ENCODE measurements at places on chromosomes 2 and 18.

- no peak for DNase-seq
These were observed 297.0 kb downstream of the TDRD15 start for GRCh38 chr2:21420553-21421335.

DNA sequence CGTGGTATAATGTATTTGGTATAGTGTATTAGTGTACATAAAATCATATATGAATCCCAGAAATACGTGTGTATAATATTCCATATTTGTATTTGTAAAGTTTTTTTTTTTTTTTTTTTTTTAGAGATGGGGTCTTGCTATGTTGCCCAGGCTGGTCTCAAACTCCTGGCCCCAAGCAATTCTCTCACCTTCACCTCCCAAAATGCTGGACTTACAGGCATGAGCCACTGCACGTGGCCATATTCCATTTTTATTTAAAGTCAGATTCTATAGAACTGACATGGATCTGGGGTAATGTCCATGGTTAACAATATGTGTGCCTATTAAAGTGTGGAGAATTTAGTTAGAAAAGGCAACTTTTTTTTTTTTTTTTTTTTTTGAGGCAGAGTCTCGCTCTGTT is 71.5 kb downstream of the ANTXR1 start:
- DNase-seq, result no peak

- DNase-seq, result no peak
These were observed 87.8 kb downstream of the HDAC4 start for GRCh38 chr2:239312741-239313667.

DNA sequence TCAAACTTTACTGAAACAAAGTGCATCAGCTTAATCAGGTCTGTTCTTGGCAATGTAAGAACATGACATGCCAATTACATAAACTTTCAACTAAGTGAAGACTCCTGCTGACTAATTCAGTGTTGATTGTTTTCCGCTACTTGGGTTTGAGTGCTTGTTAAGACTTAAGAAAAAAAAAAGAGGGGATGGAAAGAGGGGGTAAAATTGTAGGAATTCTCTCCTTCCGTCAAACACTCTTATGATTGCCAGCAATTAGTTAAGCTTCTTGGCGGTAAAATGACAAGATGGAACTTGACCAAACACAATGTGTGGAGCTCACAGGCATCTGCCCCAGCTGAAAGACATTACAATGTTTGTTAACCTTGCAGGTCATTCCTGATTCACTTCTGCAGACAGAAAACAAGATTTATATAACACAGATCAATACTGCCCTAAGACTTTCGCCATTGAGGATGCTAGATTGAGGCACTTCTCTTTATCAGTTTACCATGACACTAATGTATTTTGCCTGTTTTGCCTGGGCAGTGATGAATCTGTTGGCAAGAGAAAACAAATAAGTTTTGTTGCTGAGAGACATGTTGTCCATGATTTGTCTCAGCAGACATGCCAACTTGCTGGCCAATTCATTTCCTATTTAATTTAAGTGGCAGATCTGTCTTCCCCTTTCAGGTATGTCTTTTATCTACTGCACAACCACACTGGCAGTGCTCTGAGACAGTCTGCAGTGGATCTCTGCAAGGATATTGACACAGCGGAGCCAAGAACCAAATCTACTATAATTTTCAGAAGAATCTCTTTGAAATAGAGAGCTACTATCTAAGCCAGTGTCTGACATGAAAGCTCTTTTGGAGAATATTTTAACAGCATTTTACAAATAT is 410.0 kb upstream of the KCNH7 start:
- DNase-seq, result no peak

DNA sequence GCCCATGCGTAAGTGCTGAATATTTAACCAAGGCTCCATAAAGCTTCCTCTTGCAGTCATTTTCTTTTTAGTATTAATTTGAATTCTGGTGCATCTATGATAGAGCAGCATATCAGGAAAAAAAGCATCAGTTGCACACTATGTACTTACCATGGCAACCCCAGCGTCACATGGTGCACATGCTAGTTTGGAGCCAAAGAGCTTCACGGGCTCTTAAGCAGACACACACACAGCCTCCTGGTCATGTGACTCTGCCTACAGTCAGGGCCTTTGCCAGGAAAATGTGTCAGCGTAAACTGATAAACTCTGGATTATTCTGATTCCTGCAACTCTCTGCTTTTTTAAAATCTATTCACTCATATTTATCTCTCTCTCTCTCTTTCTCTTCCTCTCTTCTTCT is 30.2 kb downstream of the NYAP2 start:
- peak; percentile 32 for DNase-seq

- DNase-seq, result no peak
These were observed 25.5 kb upstream of the CTNNA2 start for GRCh38 chr2:79487399-79487798.

- no peak for DNase-seq
These were observed 261.0 kb upstream of the SIX3 start for GRCh38 chr2:44680424-44680971.

- DNase-seq, result no peak
These were observed 40.9 kb upstream of the ORC2 start for GRCh38 chr2:201004370-201004769.

- no peak for DNase-seq
These were observed 1256.2 kb upstream of the CRIM1 start for GRCh38 chr2:35099342-35099741.

DNA sequence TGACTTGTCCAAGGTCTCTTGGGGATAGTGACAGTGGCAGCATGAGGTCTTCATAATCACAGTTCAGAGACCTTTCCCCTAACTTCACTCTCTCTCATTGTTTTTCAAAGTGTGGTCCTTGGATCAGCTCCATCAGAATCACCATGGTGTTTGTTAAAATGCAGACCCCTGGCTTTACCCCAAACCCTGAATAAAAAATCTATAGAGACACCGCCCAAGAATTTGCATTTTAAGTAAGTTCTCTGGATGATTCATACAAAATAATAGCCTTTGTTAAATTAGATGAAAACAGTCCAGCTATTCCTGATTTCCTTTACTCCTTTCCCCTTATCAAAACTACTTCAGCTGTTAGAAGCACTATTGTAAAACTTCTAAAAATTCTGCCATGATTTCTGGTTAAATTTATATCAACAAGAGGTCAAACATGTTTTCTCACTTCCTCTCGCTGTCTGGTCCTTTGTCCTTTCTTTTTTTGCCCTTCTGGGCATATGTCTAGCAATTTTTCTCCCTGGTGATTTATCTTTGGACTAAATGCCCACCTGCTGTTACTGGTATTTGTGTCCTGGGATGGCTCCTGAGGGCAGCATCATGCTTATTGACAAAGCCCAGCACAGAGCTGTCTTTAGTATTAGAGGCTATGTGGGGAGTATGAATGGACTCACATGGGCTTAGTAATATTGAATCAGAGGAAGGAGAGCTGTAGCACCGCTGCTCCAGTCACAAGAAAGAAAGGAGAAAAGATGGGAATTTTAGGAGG is 63.4 kb downstream of the LHCGR start:
- DNase-seq, result no peak

DNA sequence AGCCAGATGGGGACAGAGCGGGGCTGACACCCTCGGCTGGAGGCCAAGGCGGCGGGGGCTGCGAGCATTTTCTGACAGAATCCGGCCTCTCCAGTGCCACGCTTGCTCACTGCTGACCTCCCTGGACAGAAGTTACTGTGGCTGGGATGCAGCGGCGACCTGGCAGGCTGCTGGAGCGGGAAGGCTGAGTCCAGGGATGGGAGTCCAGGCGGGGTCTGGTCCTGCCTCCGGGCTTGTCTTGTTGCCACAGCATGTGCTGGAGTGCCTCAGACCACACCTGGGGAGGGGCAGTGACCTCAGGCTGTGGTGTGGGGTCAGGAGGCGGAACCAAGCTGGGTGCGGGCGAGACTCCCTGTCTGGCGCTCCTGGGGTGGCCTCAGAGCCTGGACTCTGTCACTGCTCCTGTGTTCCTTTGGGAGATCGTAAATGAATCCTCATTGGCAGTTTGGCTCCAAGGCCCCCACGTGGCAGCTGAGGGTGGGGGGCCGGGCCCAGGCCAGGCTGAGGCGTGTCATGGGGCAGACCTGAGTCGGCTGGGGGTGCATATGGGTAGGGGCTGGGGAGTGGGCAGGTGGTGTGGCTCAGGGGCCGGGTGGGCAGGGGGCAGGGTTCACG is 5.5 kb downstream of the BOK start:
- DNase-seq, result no peak

GRCh38 chr2:138223319-138223718 is 259.0 kb downstream of the HNMT start:
- DNase-seq, result no peak

DNA sequence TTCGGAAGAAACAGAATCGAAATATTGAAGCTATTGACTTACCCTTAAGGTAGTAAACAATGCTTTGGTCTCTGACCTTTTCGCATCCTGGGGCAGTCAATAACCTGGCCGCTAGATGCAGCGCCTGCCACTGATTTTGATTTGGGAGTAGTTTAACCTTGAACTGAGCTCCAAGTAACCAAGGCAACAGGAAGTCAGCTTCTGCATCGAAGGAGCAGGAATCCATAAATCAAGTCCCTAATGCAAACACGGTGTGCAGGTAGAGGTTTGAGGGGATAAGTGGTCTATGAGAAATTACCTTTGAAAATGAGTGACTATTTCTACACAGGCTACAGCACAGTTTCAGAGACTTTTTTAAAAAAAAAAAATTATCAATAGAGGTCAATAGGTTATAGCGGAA is 353.5 kb downstream of the SETBP1 start:
- no peak for DNase-seq

DNA sequence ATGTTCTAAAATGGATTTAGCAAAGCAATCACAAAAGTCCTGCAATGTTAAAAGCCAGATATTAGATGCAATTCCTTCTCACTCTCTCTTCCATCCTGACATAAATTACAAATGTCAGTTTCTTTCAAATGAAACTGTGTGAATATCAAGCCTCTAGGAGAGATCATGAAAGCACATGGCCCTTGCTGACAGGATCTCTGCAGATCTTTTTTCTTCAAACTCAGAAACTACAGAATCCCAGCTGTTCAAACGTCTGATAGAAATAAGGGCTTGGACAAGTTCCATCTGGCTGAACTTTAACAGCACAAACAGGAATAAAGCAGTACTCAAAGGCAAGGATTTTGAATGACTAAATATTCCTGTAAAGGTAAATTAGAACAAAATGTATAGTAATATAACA is 47.6 kb downstream of the PDE1A start:
- no peak for DNase-seq

DNA sequence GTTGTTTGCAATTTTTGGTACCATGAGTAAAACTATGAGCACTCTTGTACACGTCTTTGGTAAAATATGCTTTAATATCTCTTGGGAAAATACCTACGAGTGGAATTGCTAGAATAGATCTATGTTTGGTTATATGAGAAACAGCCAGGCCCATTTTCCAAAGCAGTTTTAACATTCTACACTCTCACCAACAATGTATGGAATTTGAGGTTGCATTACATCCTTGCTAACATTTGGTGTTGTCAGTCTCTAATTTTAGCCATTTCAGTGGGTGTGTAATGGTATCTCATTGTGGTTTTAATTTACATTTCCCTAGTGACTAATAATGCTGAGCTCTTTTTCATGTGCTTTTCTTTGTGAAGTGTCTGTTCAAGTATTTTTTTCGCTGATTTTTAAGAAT is 118.9 kb upstream of the TCF4 start:
- no peak for DNase-seq

DNA sequence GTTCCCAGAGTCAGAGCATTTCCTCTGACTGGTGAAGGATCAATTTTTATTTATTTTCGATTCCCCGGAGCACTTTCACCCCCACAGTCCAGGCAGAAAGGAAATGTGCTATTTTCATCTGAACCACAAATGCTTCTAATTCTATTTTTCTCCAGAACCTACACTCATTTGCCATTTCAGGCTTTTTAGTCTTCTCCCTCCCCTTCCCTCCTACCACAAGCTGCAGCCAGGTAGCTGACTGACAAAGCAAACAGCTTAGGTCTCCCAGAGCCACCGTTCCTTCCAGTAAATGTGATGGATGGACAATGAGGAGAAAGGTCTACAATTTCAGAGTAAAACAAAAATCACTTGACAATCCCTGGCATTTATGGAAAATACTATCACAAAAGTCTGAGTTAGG is 76.9 kb downstream of the KLF7 start:
- DNase-seq, result no peak

DNA sequence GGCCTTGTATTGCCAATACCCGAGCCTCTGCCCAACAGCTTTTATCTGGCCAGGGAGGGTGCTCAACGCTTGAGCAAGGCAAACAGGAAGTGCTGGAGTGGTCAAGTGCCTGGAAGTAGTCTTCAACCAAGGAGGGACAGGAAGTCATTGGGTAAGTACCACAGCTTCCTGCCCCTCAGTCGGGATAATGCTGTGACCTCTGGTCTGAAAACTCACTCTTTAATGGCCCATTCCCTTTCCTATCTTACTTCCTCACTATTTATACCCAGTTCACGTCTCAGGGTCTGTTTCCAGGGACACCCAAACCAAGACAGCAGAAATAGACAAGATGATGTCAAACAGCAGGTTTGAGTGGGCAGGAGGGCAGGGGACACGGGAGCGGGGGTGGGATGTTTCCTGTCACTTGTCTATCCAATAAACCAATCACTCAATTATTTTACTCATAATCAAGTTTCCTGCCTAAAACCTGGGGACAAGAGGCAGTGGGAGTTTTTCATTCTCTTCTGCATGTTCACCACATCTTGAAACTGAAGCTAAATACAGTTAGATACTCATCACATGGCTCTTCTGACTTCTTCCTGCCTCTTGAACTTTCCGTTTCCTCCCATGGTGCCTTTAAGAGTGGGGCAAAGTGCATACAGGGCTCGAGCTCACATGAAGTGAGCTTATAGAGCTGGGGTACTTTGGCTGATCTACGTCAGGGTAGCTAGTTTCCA is 68.9 kb upstream of the CAB39 start:
- DNase-seq, result no peak

DNA sequence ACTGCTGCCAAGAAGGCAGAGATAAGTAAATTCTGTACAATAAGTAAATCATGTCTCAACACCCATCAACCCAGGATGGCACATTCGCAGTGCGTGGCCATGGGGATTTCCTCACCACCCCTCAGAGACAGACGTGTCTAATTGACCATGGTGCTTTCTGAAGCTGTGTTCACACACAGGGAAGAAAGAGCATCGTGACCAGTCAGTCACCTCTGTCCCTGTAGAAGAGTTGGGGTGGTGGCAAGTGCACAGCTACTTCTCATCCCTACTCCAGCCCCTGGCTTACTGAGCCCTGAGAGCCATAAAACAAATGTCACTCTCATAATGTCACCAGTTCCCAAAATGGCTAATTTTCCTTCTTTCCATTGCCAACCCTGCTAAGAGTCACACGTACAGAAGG is 31.3 kb upstream of the MLPH start:
- no peak for DNase-seq

DNA sequence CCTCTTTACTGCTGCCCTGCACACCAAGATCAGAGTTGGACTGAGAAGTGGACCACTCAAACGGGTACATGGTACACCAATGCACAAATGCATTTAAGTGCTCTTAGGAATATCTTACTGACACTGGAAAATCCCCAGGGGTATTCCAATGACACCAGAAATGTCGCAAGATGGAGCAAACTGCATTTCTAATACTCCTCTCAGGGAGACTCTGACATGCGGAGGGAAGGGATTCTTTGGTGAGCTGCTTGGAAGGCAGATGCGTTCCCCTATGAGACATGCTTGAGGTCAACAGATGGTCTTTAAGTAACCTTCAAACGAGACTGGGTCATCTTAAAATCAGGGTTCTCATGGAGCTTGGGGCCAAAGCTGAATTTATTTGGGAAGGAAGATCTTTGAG is 521.8 kb upstream of the TCF4 start:
- no peak for DNase-seq

Measured in NCI-H2107 (cell line).